Right cardiac atrium (tissue), 5 donors: ENCODE measurements at places on chromosomes 3 and 15. TPM values are rescaled to one million over a fixed set of nuclear protein-coding genes. Genes with fewer than 3 reads are reported as not detected.
A peak's percentile ranks its signal among the peaks of the same experiment; 100 is the strongest.

DNA sequence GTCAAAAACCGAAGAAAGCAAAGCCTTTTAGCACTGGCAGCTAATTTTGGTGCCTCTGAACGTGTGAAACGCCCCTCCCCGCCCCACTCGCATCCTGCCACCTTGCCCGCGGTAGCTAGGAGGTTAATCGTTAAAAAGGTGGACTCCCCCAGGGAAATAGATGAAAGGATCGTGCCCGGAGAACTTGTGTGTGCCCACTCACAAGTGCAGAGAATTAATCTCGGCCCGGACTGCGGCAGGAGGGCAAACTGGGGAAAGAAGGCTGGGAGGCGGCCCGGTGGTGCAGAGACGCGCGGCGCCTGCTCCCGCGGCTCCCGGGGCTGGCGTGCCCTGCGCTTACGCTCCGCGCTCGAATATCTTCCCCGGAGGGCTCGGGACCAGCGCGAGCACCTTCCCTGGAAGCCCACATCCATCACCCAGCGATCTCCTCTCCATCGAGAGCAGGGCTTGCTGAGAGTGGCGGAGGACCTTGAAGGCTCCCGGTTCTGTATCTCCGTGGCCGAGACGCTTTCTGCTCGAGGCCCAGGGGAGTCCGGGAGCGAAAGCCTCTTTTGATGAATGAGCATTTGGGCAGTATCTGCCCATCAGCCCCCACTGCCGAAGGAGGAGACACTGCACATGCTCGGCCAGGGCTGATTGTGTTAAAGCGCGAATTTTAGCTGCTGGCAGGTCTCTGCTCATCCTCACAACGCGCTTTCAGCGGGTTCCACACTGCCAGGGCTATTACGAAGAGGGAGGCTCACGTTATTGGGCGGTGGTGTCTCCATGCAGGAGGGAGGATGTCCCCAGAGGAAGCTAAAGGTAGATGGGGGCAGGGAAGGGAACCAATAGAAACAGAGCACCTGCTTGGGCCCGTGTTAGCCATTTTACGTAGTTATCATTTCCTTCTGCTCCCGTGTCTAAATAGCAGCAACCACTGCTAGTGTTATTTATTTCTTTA is 1.3 kb upstream of the SPTSSB start:
- DNase-seq = peak; percentile 12

GRCh38 chr3:190436331-190436730 is 13.4 kb downstream of the TMEM207 start:
- no peak for DNase-seq

DNA sequence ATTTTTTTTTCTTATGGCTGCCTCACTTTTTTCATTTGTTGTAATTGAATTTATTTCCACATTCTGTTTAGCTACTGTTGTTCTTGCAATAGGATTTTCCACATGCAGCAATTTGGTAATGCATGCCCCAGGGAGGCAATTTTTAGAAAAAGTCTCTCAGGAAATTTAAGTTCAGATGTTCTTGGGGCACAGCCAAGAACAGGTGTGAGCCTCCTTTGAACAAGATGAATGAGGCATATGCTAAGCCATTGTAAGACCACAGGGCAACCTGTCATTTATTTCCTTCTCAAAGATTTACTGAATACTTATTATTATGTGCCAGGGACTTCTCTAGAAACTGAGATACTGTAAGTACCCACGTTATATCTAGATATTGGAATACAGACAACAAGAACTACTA is 549.5 kb downstream of the DIPK2A start:
- DNase-seq = no peak

- no peak for DNase-seq
Measured at GRCh38 chr15:38349251-38349650, 96.6 kb downstream of the SPRED1 start.

DNA sequence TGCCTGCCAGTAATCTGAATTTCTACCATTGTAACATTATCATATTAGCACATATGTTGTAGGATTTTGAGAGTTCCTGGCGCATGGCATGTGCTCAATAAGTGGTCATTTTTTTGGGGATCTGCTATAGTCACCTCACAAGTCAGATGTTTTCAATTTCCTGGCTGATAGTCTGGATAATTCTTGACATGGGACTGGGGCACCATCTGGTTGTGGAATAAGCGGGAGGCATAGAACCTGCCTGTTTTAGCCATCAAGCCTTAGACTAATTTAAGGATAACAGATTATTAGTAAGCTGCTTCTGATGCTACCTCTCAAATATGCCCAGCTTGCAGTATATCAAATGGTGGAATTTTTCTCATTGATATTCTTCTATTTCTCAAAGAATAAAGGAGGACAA is 39.1 kb downstream of the GASK1A start:
- DNase-seq = no peak

GRCh38 chr15:44541282-44541958 is 4.5 kb downstream of the EIF3J start:
- DNase-seq = no peak

GRCh38 chr15:35713733-35714132 is 167.8 kb upstream of the DPH6 start:
- DNase-seq = no peak

The ATP2B2 gene
- 0.14 TPM for total RNA-seq

- DNase-seq = no peak
Measured at GRCh38 chr3:58998476-58999117, 51.2 kb downstream of the CFAP20DC start.

- peak; percentile 63 for DNase-seq
Measured at GRCh38 chr3:51968170-51968775, 1.0 kb upstream of the PCBP4 start.

The STRIT1 gene
- total RNA-seq = not detected

The MCF2L2 gene
- not detected for total RNA-seq

The EPHA3 gene
- total RNA-seq = 12.9 TPM

The MCTP2 gene
- 0.72 TPM for total RNA-seq

GRCh38 chr3:16849795-16850194 is 35.0 kb upstream of the PLCL2 start:
- no peak for DNase-seq

DNA sequence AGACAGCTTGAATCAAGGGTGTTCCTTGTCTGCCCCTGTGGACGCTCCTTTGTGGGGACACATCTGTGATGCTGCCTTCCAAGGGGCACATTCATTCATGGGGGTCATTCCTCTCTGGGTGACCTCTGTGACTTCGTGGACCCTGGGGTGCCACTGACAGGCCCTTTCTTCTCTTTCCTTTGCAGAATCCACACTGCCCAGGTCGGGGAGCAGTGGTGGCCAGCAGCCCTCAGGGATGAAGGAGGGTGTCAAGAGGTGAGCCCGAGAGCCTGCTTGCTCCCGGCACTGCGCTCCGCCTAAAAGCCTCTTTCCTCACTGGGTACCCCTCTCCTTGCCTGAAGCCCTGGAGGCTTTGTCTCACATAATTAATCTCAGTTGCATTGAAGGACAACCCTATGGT is 26.3 kb downstream of the CHCHD6 start:
- DNase-seq = no peak

GRCh38 chr15:70605606-70606410 is 157.6 kb downstream of the UACA start:
- peak; percentile 90 for DNase-seq

The OR5K4 gene
- not detected for total RNA-seq

The MAP6D1 gene
- 2.5 TPM for total RNA-seq

DNA sequence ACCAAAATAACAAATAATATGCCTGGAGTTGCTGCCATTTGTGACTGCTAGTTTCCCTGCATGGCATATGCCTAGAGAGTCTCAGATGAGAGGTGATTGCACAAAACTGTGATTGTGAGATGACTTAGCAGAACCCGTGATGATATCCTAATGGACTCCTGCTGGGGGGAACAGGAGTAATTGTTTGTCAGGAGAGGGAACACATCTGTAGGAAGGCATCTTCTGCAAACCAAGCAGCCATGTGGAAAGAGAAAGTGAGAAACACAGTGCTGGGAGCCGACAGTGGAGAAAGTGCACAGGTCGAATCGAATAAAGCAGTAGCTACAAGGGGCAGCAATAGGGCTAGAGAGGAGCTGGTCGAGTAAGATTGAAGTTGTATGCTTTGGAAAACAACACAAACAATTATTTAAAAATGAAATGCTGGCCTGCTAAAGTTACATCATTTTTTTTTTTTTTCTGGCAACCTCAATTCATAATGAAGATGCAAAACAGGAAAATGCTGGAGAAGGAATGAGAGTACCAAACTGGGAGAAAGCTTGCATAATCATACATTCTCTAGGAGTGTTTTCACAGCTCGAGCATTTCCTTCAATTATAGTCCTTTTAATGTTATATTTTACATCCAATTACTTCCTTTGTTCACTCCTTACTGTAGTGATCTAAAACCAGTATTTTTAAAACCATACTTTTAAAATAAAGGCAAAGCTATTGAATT is 494.2 kb upstream of the AGTR1 start:
- no peak for DNase-seq

DNA sequence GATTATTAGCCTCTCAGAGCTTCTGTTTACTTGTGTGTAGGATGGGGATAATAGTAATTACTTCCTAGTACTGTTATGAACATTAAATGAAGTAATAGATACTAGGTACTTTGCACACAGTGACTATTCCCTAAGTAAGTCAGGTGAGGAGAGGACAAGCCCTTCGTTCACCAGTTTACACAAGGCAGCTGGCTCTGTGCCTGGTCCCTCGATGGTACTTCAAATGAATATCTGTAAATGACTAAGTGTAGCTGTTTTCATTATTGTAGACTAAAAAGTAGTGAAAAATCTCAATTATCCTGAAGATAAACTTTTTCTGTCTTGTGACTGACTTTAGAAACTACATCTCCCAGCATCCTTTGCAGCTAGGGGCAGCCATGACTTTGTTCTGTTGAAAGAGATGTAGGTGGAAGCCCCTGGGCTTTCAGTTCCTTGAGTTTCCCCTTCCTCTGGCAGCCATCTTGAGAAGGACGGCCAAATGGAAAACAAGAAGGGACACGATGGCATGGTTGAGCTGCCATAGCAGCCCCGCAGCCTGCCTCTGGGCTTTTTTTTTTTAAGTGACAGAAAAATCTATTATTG is 11.7 kb upstream of the WNT7A start:
- DNase-seq = no peak

The CXCR6 gene
- total RNA-seq = not detected

DNA sequence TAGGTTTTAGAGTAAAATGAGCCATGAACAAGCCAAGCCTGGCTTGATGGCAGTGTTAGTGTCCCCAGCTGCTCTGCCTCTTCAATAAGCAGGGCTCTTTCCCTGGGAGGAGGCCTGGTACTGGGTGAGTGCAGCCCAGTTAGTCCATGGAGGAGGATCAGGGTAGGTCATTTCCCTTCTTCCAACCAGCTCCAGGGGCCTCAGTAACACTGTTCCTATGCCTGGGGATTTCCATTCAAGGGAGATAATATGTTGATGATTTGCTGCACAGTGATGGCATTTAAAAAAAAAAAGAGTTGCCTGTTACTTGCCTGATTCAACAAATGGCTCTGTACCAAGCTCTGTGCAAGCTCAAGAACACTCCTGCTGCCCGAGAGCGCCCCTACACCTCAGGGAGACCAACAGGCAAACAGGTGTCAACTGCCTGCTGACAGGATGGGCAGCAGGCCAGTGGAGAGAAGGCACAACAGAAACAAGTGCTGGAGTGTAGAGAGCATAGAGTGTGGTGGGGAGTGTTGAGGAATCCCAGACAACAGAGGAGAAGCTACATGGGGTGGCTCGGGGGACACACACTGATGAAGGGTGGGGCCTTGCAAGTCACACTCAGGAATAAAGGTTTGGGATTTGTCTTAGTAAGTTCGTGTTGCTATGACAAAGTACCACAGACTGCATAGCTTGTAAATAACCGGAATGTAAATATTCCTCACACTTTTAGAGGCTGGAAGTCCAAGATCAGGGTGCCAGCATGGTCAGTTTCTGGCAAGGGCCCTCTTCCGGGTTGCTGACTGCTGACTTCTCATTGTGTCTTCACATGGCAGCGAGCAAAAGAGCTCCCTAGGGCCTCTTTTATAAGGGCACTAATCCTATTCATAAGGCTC is 78.6 kb upstream of the PXYLP1 start:
- DNase-seq = peak; percentile 70

DNA sequence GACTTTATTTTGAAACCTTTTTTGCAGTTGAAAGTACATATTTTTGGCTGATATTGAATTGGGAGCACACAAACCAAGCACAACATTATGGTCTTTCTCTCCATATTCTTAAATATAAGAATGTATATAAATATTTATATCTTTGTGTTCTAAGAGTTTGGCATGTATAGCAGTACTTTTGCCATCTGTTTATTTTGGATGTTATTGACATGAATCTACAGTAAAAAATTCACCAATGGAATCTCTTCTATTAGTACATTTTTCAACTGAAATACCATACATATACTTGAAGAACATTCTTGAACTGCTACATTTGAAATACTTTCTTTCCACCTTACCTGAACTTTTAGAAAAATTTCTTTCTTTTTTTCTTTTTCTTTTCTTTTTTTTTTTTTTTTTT is 109.2 kb upstream of the STRIT1 start:
- DNase-seq = no peak

The KBTBD12 gene
- total RNA-seq = 6.0 TPM

The FANCI gene
- 4.6 TPM for total RNA-seq
